ENCODE measurements at places on chromosomes 1 and 21.

GRCh38 chr1:152745289-152745704, 12.5 kb upstream of the KPRP start:
- DNase-seq: no peak

- peak; percentile 94 for DNase-seq
These were observed 7.2 kb upstream of the TACSTD2 start for GRCh38 chr1:58584082-58584895.

DNA sequence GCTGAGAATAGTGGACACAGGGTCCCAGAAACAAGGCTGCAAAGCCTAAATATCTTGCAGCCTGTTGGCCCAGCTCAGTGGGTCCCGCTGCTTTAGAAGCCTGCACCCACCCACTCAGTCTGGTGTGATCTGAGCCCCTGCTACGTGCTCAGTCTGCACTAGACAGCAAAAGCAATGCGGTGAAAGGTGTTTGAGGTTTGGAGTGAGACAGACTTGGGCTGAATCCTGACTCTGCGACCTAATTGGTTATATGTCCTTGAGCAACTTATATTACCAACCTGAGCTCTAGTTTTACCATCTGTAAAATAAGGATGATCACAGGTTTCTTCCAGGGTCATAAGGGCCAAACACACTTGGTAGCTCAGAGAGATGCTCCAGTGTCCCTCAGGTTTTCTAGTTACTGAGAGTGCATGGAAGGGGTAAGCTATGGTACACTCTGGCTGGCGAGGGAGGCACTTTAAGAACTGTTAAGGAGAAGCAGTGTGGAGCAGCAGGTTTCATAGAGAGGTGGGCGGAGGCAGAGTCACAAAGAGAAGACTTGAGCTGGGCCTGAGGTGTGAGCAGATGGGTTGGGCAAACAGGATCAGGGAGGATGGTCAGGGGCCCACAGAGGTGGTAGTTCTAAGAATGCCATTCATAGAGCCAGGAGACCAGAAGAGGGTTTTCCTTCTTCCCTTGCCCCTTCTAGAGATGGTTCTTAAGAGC, 10.1 kb downstream of the TMEM200B start:
- DNase-seq: no peak

DNA sequence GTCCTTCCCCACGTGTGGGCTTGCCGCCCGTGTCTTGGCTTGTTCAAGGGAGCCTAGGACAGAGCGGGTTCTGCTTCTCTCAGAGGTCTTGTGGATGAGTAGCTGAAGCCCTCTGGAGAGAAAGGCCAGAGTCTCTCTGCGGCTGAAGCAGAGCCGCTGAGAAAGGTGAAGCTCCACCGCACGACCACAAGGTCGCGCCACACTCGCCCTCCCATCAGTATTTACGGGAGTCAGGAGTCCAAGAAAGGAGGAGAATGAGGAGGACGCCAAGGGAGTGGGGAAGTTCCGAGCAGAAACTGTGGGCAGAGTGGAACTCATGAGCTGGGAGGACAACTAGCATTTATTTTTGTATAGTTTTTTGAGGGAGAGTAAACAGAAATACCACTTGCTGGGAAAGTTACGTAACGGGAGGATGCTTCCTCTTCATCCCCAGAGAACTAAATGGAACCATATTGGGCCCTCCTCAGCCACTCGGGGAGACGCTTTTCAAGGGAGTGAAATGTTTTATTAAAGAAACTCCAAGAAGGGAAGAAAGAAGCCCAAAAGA, 51.6 kb upstream of the HAO2 start:
- no peak for DNase-seq

- no peak for DNase-seq
These were observed 17.2 kb upstream of the NCF2 start for GRCh38 chr1:183607322-183607980.

- DNase-seq: no peak
These were observed 30.8 kb upstream of the CPLANE2 start for GRCh38 chr1:16267690-16268180.

DNA sequence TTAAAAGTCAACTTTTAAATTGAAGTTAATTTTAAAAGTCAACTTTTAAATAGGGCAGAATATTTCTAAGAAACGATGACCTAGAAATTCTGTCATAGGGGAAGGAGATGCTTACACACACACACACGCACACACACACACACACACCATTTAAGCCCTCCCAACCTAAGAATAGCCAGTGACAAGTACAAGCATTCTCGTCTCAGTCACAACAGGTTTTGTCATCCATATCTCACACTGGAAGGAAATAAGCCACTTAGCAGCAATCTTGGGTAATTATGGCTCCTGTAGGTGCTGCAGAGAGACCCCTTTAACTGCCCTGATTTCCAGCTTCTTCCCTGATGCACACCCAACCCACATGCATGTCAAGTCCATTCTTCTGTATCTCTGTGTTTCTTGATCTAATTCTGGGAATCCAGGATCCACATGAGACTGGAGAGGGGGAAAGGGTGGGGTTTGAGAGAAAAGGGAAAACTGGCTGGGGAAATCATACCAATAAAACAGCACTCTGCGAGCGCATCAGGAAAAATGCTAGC, 338.1 kb downstream of the PAPPA2 start:
- no peak for DNase-seq

DNA sequence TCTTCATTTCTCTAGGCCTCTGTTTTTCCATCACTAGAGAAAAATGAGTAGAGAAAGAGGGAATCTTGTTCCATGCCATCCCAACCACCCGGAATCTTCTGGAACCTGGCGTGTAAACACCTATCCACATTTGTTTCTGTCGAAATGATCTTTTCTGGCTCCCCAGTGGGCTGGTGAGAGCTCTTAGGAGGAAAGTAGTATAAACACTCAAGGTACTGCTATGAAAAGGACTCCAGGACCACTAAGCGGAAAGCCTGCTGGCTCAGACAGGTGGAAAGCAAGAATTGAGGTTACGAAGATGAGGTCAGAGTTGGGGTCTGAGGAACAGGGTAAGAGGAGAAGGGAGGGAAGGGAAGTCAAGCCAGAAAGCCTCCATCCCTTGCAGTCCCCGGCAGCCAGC, 90.8 kb downstream of the PLXNA2 start:
- DNase-seq: no peak

- DNase-seq: no peak
These were observed 10.6 kb downstream of the MROH7 start for GRCh38 chr1:54652168-54652567.

GRCh38 chr21:38325731-38326420, 69.1 kb downstream of the KCNJ15 start:
- no peak for DNase-seq

- no peak for DNase-seq
These were observed 38.6 kb upstream of the ETS2 start for GRCh38 chr21:38766987-38767722.

GRCh38 chr1:206691604-206692003, 6.9 kb downstream of the MAPKAPK2 start:
- DNase-seq: no peak
